CD4-positive, alpha-beta T cell treated with Interleukin-4 for 1 hour (primary cell): ENCODE measurements at places on chromosomes 4 and X.

DNA sequence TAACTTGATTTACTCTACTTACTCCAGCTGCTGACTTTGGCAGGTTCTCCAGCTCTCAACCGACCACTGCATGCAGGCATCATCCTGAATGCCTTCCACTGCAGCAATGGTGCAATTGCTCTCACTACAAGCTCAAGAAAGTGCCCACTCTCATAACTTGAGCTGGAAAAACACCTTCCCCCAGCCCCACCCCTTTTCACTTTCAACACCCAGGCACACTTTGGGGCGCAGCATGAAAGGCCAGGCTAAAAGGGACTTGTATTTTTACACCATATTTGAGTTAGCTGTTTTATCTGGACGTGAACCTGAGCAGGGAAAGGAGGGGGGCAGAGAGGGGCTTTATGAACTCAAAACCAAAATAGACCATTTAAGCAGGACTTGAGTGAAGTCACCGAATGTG lies 274.5 kb downstream of the RAB28 start:
- DNase-seq, result no peak

GRCh38 chrX:1465286-1466231 lies 12.8 kb upstream of the ASMTL start:
- peak; percentile 10 for DNase-seq

GRCh38 chr4:55926610-55927009 lies 22.1 kb upstream of the CEP135 start:
- no peak for DNase-seq

- no peak for DNase-seq
Observed at GRCh38 chrX:2549876-2550275, 49.1 kb upstream of the DHRSX start.

DNA sequence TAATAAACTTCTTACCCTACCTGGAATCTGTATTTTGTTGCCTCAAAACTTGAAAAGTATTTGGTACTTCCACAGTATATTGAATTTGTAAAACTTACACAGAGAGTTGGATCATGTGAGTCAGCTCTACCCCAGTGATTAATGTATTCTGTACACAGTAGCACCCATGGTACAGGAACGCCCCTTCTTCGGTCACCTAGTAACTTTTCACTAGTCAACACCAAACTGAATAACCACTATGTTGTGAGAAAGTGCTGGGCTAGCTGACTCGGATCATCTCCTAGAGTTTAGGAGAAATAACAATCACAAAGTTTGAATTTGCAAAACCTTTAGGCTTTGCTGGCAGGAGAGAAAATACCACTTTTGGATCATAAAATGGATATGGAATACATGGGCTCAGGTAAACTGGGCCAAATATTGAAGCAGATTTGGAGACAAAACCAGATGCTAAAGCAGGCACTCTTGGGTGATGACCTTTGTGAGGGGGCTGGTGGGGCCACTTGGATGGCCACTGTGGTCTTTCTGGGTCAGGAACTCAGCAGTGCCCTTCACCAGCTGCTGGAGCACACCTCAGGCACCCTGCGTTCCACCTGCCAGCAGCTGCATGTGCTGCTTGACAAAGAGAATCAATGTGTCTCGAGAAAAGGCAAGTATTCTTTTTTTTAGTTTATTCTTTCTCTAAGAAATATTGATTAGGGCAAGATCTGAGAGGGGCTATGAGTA lies at the start of gene DTHD1:
Gene DTHD1 (plus strand): TSS at position 233 of the 723 bp plus-strand sequence. CDS start 143 bp downstream, at position 376.
- DNase-seq, result peak; percentile 73

GRCh38 chrX:131298036-131298435 lies 8.9 kb upstream of the IGSF1 start:
- no peak for DNase-seq

DNA sequence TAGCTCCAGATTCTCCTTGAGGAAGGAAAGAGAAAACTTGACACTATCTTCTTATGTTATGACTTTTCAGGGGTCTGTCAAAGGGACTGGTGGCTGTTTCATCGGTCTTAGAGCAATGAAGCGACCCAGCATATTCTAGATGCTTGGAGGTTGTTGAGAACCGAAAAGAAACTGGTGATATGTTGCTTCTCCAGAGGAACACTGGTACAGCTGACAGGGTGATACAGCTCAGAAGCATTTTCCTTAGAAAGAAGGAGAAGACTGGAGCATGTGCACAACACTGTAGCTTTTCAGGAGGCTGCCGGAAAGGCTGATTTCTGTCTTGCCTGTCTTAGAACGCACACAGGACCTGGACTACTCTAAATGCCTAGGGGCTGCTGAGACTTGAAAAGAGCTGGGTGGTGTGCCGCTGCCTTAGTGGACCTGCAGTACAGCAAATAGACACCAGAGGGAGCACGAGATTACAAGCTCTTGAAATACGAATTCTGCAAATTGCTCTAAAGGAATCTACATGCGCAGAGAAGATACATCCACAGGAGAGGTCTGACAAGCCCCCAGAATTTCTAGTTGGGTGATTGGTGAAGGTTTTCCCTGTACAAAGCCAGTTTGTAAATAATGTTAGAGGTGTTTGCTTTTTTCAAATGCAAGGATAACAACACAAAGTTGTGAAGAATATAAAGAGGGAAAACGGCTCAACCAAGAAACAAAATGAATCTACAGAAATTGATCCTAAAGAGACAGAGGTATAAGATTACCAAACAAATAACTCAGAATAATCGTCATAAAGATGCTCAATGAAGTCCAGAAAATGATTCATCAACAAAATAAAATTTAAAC lies 223.1 kb upstream of the DMD start:
- DNase-seq, result peak; percentile 2

GRCh38 chr4:38905652-38906385 lies 38.2 kb downstream of the FAM114A1 start:
- no peak for DNase-seq

GRCh38 chrX:44344687-44345086 lies 1.2 kb upstream of the EFHC2 start:
- DNase-seq, result peak; percentile 61

GRCh38 chr4:75069493-75070074 lies 136.7 kb downstream of the PARM1 start:
- DNase-seq, result no peak

GRCh38 chr4:152278172-152278504 lies 257.8 kb downstream of the FBXW7 start:
- DNase-seq, result no peak

GRCh38 chr4:38090455-38091246 lies 130.5 kb downstream of the PTTG2 start:
- no peak for DNase-seq
